ENCODE measurements at places on chromosomes 3 and 15.

DNA sequence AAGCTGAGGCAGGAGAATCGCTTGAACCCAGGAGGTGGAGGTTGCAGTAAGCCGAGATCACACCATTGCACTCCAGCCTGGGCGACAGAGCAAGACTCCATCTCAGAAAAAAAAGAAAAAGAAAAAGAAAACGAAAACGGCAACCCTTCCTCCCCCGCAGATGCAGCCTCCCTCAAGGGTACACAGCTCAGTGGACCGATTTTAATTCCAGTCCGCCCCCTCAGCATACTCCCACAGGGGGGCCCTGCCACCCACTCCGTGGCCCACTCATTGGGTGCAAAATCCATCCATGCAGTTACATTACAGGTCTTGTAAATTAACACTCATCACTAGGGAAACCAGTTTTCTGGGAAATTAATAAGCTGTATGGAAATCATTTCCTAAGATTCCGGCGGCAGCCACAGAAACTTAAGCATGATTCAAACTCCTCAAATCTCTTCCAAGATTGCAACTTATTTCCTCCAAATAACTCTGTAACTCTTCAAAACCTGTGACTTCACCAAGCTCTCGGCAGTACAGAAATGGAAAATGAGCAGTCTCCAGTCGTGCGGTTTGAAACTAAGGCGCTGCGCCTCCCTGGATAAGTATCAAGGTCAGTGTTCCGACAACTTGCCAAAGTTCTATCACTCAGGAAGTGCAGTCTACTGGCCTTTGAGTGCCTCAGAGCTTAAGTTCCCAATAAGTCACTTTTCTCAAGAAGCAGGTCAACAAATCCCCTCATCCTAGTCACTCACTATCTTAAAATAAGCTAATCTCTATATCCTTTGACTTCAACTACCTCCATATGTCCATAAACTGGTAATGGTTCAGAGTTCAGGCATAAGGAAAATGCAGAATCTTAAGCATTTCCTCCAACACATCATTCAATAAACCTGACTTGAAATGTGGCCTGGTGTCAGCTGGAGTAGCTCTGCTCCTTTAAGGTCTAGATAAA lies 24.7 kb upstream of the KLHL6 start:
- DNase-seq, result no peak

GRCh38 chr15:35481992-35482391 lies 64.0 kb downstream of the DPH6 start:
- DNase-seq, result no peak

DNA sequence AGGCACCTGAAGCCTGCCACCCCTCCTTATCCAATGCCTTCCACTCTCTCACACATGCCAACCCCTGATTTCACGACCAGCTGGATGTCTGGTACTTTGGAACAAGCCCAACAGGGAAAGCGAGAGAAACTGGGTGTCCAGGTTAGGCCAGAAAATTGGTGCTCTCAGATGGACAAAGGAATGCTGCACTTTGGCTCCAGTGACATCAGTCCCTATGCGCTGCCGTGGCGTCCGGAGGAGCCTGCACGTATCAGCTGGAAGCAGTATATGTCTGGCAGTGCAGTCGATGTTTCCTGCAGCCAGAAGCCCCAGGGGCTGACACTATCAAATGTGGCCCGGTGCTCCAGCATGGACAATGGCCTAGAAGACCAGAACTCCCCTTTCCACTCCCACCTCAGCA lies 45.2 kb downstream of the CDAN1 start:
- DNase-seq, result no peak

GRCh38 chr15:42612367-42612912 lies 37.0 kb downstream of the STARD9 start:
- no peak for DNase-seq

GRCh38 chr3:46848271-46849044 lies 14.8 kb downstream of the MYL3 start:
- DNase-seq, result no peak

DNA sequence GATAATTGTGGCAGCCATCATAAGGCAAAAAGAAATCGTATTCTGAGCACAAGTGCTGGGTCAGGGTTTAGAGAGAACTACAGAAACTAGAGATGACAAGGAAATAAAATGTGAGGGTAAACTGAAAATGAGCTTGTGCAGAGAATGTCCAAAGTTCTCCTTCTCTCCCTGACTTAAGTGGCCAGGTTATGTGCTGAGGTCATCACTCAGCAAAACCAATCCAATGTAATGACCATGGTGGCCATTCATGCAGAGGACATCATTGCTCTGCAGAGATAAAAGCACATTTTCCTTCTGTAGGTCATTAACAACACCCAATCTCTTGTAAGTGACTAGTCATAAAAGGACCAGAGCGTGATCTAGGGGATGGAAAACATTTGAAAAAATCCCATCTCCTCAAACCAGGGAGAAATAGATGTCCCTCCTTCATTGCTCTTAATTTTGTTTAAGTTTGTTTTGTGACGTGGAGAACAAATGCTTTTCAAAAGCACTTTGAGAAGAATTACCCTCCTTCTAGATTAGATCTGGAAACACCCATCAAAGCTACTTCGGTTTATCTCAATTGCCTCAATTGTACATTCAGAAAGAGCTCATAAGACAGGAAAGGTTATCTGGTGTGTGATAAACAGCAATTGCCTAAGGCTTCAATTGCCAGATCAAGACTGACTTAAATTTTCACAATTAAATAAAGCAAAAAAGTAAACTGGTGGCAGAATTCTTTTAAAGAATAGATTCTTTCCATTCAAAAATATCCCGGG lies 173.4 kb downstream of the SERPINI1 start:
- no peak for DNase-seq

DNA sequence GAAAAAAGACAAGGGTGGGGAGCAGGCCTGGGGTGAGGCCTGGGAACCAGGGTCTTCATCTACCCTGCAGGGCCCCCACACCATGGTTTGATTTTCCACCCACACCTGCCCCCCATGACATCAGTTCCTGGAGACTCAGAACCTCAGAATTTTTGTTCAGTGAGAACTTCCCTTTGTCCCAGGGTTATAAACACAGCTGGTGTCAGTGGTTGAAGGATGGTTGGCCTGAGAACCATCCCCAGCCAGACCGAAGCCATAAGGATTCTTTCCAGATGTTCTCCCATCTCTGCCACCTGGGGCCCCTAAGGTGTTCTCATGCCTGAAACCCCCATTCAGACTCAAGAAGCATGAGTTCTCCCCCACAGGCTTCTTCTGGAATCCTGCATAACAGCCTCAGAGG lies 16.6 kb downstream of the CCDC33 start:
- no peak for DNase-seq

DNA sequence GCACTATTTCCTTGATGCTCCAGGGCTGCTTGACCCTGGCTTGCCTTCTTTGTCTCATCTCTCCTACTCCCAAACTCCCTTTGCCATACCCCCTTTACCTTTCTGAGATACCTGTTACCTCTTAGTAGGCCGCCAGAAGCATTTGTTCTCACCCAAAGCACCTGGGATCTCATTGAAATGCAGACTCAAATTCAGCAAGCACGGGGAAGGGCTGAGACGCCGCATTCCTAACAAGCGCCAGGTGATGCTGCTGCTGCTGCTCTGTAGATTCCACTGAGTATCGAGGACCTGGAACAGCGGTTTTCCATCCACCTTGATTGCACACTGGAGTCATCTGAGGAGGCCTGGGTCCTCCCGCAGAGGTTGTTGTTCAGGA lies 91.8 kb downstream of the TMEM266 start:
- DNase-seq, result no peak

DNA sequence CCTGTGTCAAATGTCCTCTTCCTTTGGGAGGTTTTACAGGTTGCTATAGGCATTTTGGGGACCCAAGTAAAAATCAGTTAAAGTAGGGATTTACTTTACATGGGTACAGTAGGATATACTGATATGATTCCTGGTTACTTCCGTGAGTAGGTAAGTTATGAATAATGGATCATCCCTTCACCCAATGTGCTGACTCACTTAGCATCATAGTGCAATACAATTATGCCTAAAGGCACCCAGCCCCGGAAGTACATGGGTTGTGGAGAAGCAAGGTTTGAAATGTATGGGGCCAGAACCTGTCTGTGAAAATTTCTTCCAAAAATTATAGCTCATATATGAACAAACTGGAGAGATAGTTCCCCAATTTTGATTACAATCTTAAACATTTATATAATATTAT lies 64.0 kb downstream of the GLB1 start:
- no peak for DNase-seq

DNA sequence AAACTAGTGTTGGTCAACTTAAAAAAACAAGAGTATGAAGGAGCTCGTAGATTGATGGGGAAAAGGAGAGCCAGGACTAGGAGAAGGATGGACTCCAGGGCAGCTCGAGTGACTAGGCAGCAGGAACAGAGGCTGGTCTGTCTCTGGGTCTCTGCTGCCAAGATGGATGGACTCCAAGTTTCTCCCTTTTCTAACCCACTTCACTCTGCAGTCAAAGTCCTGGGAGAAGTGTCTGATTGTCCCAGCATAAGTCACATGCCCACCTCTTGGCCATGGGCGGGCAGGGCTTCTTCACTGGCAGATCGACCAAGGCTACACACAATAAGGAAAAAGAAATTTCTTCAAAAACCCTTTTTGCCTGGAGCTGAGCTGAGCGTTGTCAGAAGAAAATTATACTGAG lies 9.2 kb upstream of the EPB42 start:
- DNase-seq, result no peak

- DNase-seq, result no peak
These were observed 1090.9 kb downstream of the ROBO2 start for GRCh38 chr3:78130741-78131290.

DNA sequence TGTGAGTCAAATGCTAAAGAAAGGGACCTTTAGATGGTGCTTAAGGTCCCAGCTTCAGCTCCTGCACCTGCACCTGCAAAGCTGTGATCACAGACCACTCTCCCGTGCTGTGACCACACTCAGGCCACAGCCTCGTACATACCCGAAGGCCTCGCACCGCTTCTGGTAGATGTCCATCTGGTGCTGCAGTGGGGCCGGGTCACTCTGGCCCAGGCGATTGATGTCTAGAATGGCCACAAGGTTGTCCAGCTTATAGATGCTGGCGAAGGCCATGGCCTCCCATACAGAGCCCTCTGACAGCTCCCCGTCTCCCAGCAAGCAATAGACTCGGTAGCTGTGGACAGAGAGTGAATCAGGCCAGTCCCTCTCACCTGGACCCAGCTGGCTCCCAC lies 21.0 kb downstream of the TKT start:
- DNase-seq, result no peak

GRCh38 chr15:75903331-75904239 lies at the start of gene FBXO22:
TSS of gene FBXO22 (plus strand) at chr15:75903878. CDS start at chr15:75903964, 86 bp downstream.
- peak; percentile 85 for DNase-seq

DNA sequence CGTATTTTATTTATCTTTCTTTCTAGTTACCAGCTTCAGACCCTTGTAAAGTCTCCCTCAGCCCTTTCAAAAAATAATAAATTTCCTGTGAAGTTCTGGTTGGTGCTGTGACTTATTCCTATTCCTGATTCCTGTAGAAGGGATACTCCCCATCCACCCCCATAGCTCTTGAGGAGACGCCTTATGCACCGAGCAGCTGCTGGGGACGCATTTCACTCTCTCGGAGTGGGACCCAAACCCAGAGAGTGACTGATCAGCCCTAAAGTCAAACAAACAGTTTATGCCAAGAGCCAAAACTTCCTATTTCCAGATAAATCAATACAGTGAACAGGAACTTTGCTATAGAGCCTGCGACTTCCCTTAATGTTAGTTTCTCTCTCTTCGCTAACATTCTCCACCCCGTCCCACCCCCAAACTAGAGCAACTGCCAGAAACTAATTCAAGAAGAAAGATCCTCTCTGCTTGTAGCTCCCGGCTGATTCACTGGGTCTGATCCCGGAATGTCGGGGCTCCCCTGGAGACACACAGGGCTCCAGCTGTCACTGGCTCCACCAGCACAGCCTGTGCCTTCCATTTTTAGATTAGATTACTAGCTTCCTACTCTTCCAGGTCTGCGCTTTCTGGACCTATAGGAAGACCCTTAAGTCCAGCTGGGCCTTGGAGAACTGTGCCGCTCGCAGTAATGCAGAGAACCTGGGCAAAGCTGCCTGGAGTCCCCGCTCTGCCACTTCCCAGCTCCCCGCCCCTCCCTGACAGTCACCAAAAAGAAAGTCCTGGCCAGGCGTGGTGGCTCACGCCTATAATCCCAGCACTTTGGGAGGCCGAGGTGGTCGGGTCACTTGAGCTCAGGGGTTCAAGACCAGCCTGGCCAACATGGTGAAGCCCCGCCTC lies 45.2 kb downstream of the KLHL25 start:
- DNase-seq, result no peak

DNA sequence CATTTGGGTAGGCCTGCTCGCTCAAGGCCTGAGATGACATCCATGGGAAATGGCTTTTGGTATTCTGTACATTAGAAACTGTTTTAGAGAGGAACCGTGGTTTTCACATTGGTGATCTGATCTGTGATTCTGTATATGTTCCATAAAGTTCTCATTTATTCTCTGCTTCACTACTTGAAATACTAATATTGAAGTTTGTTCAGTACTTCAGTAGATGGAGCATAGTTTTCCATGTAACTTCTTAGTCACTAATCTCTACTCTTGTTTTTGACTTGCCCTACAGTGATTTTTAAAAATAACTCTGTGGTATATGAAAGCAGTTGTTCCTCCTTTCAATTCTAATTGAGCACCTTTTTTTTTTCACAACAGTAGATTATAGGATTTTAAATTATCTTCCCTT lies 66.5 kb downstream of the MBNL1 start:
- no peak for DNase-seq

All from activated naive CD4-positive, alpha-beta T cell (primary cell).